Pons (tissue), 1 donor: ENCODE measurements at places on chromosomes 1 and 21.
A peak's percentile ranks its signal among the peaks of the same experiment; 100 is the strongest.

DNA sequence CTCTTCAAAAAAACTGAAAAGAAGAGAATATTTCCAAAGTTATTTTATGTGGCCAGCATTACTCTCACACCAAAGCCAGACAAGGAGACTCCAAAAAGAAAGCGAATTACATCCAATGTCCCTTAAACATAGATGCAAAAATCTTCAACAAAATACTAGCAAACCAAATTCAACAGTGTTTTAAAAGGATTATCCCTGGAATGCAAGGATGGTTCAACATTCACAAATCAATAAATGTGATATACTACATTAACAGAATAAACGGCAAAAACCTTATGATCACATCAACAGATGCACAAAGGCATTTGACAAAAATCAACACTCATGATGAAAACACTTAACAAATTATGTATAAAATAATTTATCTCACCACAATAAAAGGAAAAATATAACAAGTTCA is 207.8 kb downstream of the DENND1B start:
- DNase-seq: no peak

DNA sequence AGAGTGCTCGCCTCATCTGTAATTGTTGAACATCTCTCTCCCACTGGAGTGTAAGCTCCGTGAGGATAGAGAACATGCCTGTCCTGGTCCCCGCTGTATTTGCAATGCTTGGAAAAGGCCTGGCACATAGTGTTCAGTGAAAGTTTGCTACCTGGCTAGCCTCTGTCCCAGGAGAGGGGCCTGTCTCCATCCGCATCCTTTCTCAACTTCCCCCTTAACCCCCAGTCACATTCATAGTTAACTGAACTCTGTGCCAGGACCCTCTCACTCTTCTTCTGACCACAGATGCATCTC is 15.2 kb downstream of the SPOCD1 start:
- no peak for DNase-seq

- no peak for DNase-seq
Observed at GRCh38 chr21:36169470-36170128, 13.0 kb downstream of the DOP1B start.

DNA sequence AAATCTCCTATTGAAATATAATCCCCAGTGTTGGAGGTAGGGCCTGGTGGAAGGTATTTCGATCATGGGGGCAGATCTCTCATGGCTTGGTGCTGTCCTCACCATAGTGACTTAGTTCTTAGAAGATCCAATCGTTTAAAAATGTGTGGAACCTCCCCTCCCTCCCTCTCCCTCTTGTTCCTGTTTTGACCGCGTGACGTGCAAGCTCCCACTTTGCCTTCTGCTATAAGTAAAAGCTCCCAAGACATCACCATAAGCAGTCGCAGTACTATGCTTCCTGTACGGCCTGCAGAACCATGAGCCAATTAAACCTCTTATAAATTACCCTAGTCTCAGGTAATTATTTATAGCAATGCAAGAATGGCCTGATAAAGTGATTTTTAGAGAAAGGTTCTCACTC is 10.9 kb upstream of the RGS2 start:
- DNase-seq: no peak

DNA sequence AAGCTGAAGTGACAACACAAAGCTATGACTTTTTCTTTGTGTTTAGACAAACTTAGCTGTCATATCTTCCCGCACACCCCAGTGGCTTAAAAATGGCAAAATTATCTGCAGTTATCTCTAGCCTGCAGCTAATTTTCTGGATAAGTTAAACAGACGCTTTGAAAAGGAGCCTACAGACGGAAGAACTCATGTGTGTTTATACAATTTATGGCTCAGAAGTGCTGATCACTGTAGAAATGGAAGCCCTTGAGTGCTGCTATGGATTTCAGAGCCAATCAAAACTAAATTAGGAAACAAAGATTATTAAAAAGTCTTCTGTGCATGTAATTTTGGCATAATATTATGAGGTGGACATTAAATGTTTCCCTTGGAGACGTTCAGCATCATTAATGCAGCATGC is 11.6 kb downstream of the NTNG1 start:
- no peak for DNase-seq

- DNase-seq: no peak
Observed at GRCh38 chr1:41741244-41741643, 177.5 kb downstream of the HIVEP3 start.

GRCh38 chr1:35835398-35835797 is 27.6 kb downstream of the AGO4 start:
- DNase-seq: no peak

GRCh38 chr1:201119206-201120197 is 7.3 kb upstream of the CACNA1S start:
- peak; percentile 31 for DNase-seq

GRCh38 chr1:42910985-42911384 is 47.7 kb downstream of the SLC2A1 start:
- no peak for DNase-seq

GRCh38 chr1:11764115-11764514 is 2.1 kb downstream of the C1orf167 start:
- no peak for DNase-seq

DNA sequence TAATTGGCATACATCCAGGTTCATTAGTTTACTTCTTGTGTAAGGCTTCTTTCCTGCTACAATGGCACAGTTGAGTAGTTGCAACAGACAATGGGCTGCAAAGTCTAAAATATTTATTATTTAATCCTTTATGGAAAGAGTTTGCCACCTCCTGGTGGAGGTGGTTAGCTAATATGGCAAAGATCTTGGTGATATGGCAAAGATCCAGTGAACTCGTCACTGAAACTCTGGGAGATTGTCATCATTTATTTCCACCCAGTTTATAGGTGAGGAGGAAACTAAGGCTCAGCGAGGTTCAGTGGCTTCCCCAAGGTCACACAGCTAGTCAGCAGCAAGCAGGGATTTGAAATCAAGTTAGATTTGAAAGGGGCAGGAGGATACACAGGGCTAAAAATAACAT is 16.1 kb upstream of the IFFO2 start:
- no peak for DNase-seq

GRCh38 chr1:153368495-153368894 is 6.9 kb downstream of the S100A12 start:
- DNase-seq: no peak

DNA sequence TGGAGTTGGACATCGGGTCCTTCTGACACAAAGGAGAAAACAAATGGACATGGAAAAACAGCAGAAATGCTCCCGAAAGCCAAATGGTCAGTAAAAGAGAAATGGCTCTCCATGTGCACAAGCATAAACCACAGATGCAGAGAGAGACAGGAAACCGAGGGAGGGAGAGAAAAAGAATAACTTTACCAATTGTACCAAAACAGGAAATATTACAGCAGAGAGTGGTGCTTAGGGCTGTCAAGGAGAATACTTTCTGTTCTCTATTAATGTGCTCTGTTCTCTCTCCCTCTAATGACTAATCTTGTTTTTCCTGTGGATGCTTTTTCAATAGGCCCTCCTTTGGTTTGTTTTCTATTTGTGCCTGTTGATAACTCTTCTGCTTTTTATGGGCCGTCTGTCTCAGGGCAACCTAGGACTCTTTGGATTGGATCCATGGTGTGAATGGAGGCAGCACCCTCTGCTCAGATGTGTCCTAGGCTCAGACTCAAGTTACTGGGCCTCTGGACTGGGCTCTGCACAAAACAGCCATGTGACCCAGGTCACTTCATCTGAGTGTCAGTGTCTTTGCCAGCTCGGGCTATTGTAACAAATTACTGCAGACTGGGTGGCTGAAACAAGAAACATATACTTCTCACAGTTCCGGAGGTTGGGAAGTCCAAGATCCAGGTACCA is 663.0 kb downstream of the NPHP4 start:
- no peak for DNase-seq

GRCh38 chr1:115179397-115180079 is 90.2 kb upstream of the TSPAN2 start:
- DNase-seq: no peak

- no peak for DNase-seq
Observed at GRCh38 chr1:7703321-7704213, 67.5 kb upstream of the VAMP3 start.

DNA sequence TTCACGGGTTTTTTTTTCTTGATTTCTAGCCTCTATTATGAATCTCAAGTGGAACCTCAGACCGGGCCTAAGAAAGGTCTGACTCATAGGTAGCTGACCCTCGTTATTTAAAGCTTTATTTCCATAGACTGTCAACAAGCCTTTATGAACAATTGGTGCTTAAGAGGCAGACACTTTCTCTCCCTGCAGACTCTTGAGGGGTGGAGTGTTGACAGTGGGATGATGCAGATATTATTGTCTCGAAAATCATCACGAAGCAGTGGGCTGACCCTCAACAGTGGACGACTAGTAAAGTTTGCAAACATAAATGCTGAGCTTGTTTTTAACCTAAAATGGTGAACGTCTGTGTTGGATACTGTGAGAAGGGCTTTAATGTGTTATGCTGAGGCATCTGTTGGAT is 1.8 kb downstream of the SFT2D2 start:
- DNase-seq: peak; percentile 42

DNA sequence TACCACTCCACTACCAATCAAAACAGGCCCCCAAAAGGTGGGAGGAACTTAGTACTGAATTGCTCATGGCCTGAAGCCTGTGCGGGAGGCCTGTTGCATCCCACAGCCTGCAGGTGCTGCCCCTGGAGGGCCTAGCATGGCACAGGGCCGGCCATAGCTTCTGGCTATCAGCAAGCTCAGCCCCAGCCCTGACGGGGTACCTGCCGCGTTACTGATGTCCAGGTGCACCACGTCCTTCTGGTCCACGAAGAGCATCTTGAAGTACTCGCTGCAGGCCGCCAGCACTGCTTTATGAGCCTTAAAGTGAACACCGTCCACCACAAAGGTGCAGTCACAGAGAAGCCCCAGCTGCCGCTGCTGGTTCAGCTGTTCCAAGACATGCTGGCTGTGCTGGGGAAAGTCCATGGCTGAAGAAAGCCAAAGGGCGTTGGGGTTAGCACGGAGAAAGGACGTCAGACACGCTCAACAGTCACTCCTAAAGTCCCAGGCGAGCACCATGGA is 27.8 kb downstream of the ZBTB17 start:
- DNase-seq: no peak

GRCh38 chr1:112673592-112674439 is 643 bp upstream of the MOV10 start:
- DNase-seq: peak; percentile 60

DNA sequence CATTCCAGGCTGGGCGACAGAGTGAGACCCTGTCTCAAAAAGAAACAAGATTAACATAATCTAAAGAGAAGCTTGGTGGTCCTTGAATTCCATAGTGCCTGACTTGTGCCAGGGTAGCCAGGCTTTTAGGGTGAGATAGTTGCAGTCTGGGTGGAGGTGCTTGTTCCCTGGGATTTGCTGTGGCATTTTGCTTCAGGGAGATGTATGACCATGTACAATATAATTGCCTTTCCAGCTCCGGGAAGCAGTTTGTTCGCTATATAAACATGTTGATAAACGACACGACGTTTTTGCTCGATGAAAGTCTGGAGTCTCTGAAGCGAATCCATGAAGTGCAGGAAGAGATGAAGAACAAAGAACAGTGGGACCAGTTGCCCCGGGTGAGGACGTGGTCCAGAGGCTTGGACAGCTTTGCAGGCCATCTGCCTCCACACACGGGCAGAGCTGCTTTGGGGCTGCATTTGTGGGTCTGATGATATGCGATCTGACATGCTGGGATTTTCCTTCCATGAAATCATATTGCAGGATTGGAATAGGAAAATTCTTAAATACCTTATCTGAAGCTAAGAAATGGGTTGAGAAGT is 49.4 kb upstream of the KIF1B start:
- DNase-seq: peak; percentile 81

DNA sequence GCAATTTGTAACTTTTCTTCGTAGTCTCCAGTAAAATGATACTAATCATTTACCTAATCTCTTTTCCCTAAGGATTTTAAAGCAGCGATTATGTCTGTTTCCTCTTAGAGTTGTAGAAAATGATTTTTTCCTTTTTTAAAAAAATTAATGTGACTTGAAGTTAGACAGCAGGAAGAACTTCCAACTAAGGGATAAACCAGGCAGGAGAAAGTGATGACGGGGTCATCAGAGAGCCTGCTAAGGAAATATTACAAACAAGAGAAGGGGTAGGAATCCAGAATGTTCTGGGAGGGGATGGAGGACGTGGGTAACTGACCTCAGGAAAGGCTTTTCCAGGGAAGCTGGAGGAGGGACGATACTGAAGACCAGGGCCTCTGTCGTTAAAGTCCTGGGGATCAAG is 8.8 kb upstream of the ETV3L start:
- no peak for DNase-seq

DNA sequence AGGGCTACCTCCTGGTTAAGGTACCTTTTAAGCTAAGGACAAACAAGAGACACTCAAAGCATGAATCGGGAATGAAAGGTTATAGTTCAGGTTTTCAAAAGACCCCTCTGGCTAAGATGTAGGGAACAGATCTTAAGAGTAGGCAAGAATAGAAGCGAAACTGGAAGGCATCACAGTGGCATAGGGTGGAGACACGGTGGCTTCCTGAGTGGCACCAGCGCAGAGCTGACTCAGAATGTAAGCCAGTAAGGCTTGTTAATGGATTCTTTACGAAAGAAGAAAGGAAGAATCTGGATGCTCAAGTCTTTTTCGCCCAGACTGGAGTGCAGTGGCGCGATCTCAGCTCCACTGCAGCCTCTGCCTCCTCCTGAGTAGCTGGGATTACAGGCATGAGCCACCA is 21.2 kb downstream of the PADI6 start:
- peak; percentile 22 for DNase-seq

- peak; percentile 73 for DNase-seq
Observed at GRCh38 chr1:231779081-231779480, 152.5 kb downstream of the DISC1 start.

GRCh38 chr1:38690790-38691449 is 168.7 kb downstream of the RRAGC start:
- DNase-seq: peak; percentile 66

GRCh38 chr1:11691928-11692711 is 610 bp downstream of the DRAXIN start:
- DNase-seq: no peak

DNA sequence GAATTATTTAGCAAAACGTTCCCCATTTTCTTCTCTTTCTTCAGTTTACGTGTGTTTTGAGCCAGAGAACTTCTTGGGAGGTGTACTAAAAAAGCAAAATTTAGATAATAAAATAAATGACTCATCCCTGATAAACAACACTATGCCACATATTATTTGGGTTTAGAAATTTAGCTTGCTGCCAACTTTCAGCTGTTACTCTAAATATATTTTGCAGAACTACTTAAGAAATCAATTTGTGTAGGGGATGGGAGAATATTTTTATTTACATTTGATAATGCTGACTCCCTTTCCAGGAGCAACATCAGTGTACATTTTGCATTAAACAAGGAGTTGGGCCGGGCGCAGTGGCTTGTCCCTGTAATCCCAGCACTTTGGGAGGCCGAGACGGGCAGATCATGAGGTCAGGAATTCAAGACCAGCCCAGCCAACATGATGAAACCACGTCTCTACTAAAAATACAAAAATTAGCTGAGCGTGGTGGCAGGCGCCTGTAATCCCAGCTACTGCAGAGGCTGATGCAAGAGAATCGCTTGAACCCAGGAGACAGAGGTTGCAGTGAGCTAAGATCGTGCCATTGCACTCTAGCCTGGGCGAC is 151.4 kb upstream of the ZRANB2 start:
- no peak for DNase-seq

- no peak for DNase-seq
Observed at GRCh38 chr1:36908096-36908495, 126.2 kb downstream of the GRIK3 start.
